Karpas-422 (cell line): ENCODE measurements at places on chromosomes 11 and 22. TPM values are rescaled to one million over a fixed set of nuclear protein-coding genes. Genes with fewer than 3 reads are reported as not detected.

The RHOG gene
- 54.6 and 68.5 TPM in 2 replicates for total RNA-seq

The ABCC8 gene
- not detected in 2 replicates for total RNA-seq

GRCh38 chr11:20457934-20458680 lies 70.6 kb downstream of the PRMT3 start:
- no peak for DNase-seq
- peaks cover 31% of the 10 kb centered on the region; the same call in 1 of the 2 replicates for H3K36me3 ChIP-seq
- no peak overlapping the region for H3K4me3 ChIP-seq
- H3K27ac ChIP-seq, result no peak overlapping the region
- peaks cover 17% of the 10 kb centered on the region for H3K4me1 ChIP-seq

DNA sequence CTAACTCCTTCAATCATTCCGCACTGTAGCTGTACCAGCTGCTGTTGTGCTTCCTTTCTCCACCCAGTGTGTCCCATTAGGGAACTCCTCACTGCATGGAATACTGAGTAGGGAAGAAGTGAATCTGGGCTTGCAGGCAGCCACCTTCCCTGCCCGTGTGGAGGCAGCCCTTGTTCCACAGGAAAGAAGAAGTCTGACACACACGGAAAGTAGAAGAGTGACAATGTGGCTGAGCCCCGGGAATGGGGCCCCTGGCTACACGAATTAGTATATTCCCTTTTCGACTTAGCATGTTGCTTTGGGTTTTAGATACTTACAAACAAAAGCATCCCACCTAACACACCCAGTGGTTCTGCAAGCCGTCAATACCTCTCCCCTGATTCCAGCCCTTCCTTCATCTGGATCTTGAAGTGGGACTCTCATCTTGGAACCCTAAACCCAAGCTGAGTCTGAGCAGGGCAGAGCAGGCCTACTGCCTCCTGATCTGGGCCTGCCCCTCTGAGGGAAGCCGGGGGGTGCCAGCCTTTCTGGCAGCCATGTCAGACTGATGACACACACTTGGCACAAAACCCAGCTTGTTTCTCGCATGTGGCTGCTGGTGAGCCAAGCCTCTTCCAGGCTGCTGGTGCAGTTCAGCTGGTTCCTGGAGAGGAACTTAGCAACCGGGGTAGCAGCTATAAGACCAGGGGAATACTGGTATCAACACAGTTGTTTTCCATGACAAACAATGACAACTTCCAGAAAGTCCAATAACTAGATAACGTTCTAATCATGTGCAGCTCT lies 71.6 kb downstream of the C11orf58 start:
- H3K27me3 ChIP-seq, result no peaks in the 10 kb centered on the region
- H3K4me1 ChIP-seq, result no peaks in the 10 kb centered on the region
- H3K4me3 ChIP-seq, result no peak overlapping the region
- DNase-seq, result no peak
- H3K27ac ChIP-seq, result no peak overlapping the region

DNA sequence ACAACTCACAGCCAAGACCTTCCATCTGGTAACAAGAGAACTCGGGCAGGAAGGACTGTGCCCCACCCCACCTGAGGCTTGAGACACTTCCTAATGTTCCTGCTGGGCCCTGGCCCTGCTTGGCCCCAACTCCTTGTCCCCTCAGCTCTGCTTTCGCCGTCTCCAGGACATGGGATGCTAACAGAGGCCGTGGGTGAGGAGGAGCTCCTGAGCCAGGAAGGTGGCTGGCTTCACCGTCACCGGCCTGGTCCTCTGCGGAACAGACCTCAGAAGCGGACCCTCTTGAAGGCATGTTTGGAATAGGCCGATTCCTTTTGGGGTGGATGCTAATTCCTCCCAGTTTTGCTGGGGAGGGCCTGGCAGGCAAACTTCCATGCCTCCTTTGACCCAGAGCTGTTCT lies 154.3 kb downstream of the CACNA1I start:
- H3K27me3 ChIP-seq, result no peaks in the 10 kb centered on the region
- no peak overlapping the region for H3K4me3 ChIP-seq
- H3K27ac ChIP-seq, result no peak overlapping the region
- peaks cover under 1% of the 10 kb centered on the region; the same call in 1 of the 2 replicates for H3K4me1 ChIP-seq
- H3K36me3 ChIP-seq, result no peaks in the 10 kb centered on the region
- no peak for DNase-seq

DNA sequence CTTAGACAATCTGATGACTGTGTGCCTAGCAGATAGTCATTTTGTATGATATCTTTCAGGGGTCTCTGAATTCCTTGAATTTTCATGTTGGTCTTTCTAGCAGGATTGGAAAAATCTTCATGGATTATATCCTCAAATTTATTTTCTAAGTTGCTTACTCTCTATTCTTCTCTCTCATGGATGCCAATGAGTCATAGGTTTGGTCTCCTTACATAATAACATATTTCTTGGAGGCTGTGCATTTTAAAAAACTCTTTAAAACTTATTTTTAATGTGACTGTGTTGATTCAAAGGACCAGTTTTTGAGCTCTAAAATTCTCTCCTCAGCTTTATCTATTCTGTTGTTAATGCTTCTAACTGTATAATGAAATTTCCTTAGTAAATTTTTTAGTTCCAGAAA lies 198.7 kb downstream of the AASDHPPT start:
- H3K27me3 ChIP-seq, result no peaks in the 10 kb centered on the region; the same call in 1 of the 2 replicates
- H3K4me3 ChIP-seq, result no peak overlapping the region
- DNase-seq, result no peak
- no peak overlapping the region for H3K27ac ChIP-seq
- H3K36me3 ChIP-seq, result no peaks in the 10 kb centered on the region
- H3K4me1 ChIP-seq, result no peaks in the 10 kb centered on the region
